Naive thymus-derived CD8-positive, alpha-beta T cell (primary cell): ENCODE measurements at places on chromosomes 4 and X. TPM values are rescaled to one million over a fixed set of nuclear protein-coding genes. Genes with fewer than 3 reads are reported as not detected.

VEGFD gene
- total RNA-seq = not detected

WAS gene
- total RNA-seq = 98.4 TPM

TRIM75 gene
- total RNA-seq = not detected

ARMCX1 gene
- total RNA-seq = 4.4 TPM

ZCCHC18 gene
- 24.2 TPM for total RNA-seq

TEX13B gene
- not detected for total RNA-seq
